ACHN (cell line): ENCODE measurements at places on chromosomes 11 and 22.

DNA sequence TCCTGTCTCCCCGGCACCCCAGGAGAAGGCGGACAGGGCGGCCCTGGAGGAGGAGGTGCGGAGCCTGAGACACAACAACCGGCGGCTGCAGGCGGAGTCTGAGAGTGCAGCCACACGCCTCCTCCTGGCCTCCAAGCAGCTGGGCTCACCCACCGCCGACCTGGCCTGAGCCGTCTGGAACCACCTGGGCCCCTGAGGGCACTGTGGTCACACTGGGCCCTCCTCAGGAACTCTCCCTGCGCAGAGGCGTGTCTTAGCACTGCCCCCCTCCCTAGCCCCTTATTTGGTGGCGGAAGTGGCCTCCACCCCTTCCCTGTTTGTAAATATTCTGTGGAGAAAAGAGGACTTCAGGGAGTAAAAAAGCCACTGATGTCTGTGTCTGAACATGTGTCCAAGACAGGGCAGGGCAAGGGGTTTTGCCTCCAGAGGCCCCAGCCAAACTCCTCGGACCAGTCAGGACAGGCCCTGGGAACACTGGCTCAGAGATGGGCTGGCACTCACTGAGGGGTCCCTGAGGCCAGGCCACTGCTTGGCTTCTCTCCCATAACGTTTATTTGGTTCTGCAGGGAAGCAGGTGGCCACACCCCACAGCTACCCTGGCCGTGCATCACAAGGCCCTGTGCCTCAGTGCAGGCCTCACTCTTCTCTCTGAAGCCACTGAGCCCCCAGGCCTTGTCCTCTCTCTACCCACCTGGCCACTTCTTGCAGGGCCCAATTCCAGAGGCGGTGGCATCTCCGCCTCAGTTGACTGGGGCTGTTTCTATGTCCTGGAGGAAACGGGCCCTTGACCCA is 12.0 kb downstream of the RELA start:
- no peak for DNase-seq

DNA sequence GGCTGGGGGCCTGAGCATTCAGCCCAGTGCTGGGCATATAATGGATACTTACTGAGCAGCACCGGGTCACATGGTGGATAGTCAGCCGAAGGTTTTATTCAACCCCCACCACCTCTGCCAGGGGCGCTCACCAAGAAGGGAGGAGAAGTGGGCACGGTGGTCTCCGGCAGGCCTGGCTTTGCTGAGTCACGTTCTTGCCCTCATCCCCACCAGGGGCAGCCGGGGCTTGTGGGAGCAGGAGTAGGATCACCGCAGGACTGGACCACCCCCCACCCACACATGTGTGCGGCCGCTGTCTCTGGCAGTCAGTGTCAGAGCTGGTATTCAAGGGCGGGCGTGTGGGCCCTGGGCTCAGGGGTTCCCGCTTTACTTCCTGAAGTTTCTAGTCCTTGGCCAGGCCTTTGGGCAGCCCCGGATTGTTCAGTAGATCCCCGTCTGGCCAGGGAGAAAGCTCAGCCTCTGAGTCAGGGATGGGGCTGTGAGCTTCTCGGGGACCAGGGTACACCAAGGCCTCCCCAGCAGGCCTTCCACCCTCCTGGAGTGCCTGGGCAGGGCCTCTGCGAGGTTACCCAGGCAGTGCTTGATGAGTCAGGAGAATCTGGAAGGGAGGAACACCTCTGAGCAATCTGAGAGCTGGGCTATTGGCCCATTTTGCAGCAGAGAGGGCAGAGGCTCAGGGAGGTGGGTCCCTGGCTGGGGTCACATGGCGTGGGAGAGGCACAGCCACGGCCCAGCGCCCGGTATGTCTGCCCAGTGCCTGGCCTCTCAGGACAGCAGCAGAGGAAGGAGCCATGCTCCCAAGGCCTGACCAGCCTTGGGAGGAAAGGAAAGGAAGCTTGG is 60.6 kb downstream of the RTL6 start:
- DNase-seq: peak; percentile 9

DNA sequence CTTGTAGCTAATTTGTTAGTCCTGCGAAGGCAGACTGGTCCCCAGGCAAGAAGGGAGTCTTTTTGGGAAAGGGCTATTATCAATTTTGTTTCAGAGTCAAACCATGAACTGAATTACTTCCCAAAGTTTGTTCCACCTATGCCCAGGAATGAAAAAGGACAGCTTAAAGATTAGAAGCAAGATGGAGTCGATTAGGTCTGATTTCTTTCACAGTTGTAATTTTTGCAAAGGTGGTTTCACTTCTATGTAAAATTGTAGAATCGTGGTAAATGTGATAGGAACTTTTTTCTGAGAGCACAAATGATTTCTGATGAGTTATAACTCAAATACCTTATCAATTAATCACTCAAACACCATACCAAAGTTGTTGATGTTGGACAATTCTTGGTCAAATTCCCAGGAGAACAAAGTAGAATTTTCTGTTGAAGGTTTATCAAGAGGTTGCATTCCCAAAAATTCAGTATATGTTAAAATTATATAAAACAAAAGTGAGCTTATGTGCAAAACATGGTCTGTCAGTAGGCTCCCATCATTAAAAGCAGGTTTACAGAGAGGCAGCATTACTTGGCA is 2.9 kb upstream of the CTSC start:
- no peak for DNase-seq

- no peak for DNase-seq
Observed at GRCh38 chr11:3893311-3893710, 37.8 kb downstream of the STIM1 start.

- DNase-seq: no peak
Observed at GRCh38 chr11:69667619-69668604, 7.2 kb downstream of the LTO1 start.

DNA sequence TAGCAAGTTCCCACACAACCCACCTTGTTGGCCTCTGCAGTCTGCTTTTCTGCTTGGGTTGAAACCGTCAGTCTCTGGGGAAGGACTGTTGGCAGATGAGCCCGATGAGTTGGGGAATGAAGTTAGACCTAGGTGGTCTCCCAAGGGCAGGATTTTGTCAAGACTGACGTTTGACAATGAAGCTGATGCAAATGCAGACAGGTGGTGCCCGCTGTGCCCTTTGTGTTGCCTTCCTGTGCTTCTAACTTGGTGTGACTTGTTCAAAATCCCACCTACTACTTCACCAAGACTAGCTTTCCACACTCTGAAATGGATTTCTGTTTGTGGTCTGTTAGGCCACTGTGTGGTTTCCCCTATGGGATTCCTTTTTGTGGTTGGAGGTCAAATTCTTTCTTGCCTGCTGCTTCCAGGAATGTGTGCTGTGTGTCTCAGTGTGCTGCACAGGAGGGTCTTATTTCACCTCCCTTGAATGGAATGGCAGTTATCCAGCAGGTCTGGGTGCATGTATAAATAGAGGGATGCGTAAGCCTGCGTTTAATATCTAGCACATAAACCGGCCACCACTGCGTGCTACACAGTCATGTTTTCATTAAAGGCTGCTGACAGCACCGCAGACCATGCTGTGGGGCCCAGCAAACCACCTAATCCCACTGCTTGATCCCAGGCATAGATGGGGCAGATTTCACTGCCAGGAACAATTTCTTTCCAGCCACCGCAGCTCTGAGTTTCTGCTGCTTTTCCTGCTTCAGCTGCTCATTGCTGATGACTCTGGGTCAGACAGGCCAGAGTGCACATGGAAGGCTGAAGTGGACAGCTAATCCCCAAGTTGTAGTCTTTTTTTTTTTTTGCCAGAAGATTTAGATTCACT is 44.8 kb downstream of the ADAMTS8 start:
- DNase-seq: peak; percentile 98

GRCh38 chr11:13762718-13763117 is 94.2 kb downstream of the FAR1 start:
- no peak for DNase-seq

GRCh38 chr11:118897721-118898310 is 14.1 kb downstream of the CXCR5 start:
- no peak for DNase-seq

- DNase-seq: no peak
Observed at GRCh38 chr22:18113680-18114394, 3.2 kb downstream of the TUBA8 start.
